Kasumi-1 (cell line): ENCODE measurements at places on chromosomes 16 and 17.

- DNase-seq: no peak
These were observed 7.1 kb downstream of the NUDT16L1 start for GRCh38 chr16:4700380-4700996.

GRCh38 chr16:28984619-28985135 is at the start of gene LAT:
Gene LAT, plus strand, starts transcription at chr16:28985052. Its CDS starts 366 bp downstream, at chr16:28985418.
- DNase-seq: peak; percentile 39

GRCh38 chr16:88812513-88813268 is 963 bp upstream of the APRT start:
- peak; percentile 59 for DNase-seq

DNA sequence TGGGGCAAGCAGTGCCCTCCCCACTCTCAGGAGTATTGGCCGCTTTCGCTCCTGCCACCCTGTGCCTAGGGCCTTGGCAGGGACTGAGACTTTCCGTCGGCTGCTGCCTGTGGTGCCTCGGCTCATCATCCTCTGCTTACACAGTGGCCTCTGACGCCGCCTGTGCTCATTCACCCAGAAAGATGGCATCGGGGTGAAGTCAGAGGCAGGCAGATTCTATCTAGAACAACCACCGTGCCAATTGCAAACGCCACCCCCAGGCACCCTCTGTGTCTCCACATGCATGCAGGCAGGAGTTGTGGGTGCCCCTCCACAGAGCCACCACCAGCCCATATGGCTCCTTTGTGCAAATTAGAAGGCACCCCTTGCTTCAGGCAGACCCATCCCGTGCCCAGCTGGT is 154.2 kb upstream of the GSE1 start:
- DNase-seq: no peak

DNA sequence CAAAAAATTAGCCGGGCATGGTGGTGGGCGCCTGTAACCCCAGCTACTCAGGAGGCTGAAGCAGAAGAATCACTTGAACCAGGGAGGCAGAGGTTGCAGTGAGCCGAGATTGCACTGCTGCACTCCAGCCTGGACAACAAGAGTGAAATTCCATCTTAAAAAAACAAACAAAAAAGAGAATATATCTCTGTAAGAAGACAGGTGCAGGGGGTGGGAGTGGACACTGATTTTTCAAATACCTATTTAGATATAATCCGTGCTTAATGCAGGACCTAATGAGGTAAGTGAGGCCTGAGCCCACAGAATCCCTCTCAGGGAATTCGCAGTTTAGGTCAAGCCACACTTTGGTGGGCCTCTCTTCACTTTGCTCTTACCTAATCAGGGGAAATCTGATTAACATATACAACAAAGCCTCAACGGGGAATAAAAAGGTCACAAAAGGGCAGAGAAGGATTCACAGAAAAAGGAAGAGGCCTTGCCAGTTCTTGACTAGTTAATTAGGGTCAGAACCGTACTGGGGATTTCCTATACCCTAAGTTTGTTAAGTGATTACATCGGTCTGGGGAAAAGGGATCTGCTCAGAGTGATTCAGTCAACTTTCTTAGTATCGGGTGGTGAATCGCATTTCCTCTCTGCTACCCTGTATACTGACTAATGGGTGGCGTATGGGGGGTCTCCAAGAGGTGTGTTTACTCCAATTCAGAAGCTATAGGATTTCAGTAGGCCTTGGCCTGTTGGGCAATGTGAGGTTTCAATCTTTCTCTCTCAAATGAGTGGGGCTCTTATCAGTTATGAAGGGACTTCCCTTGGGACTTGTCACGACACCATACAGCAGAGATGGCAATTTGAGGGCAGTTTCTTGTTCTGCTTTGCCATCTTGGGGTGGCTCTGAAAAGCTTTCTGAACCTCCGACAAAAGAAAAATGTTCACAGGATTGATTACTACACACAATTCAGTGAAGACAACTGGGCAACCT is 1.9 kb upstream of the NFAT5 start:
- DNase-seq: peak; percentile 66

- DNase-seq: peak; percentile 78
These were observed 27.2 kb upstream of the SKAP1 start for GRCh38 chr17:48457080-48457836.

GRCh38 chr16:648071-648780 is 939 bp upstream of the WDR90 start:
- DNase-seq: peak; percentile 18

GRCh38 chr16:48310908-48311641 is 63.7 kb upstream of the ABCC11 start:
- DNase-seq: no peak

GRCh38 chr17:66928949-66929348 is 35.6 kb upstream of the CACNG4 start:
- no peak for DNase-seq
